RPMI7951 (cell line): ENCODE measurements at places on chromosomes 7 and 10. TPM values are rescaled to one million over a fixed set of nuclear protein-coding genes. Genes with fewer than 3 reads are reported as not detected.

CADPS2 gene
- 1.4 and 1.5 TPM in 2 replicates for total RNA-seq

TMEM213 gene
- not detected in 2 replicates for total RNA-seq

CALCR gene
- total RNA-seq, result not detected in 2 replicates

ACTL6B gene
- not detected in 2 replicates for total RNA-seq

GJD4 gene
- not detected in 2 replicates for total RNA-seq

HOXA2 gene
- 0.84 and 1.1 TPM in 2 replicates for total RNA-seq

ITGB8 gene
- 18.9 and 19.7 TPM in 2 replicates for total RNA-seq

ANXA8 gene
- total RNA-seq, result 0.12 and 0.29 TPM in 2 replicates

ZNF800 gene
- 13.2 and 22.7 TPM in 2 replicates for total RNA-seq

PRSS1 gene
- total RNA-seq, result not detected in 2 replicates

BTBD16 gene
- not detected in 2 replicates for total RNA-seq

GPRIN2 gene
- total RNA-seq, result not detected in 2 replicates

FAM13C gene
- 3.4 and 4.1 TPM in 2 replicates for total RNA-seq

AOC1 gene
- not detected in 2 replicates for total RNA-seq

LIPM gene
- total RNA-seq, result not detected in 2 replicates

SEPTIN7 gene
- 485 and 650 TPM in 2 replicates for total RNA-seq

ODAD2 gene
- not detected in 2 replicates for total RNA-seq

MYL10 gene
- total RNA-seq, result 0.20 TPM in 1 of 2 replicates, not detected in the other

POM121C gene
- total RNA-seq, result 8.2 and 8.3 TPM in 2 replicates

MSMB gene
- not detected in 2 replicates for total RNA-seq

LFNG gene
- total RNA-seq, result 19.1 and 28.5 TPM in 2 replicates

GPR37 gene
- 0.20 and 0.24 TPM in 2 replicates for total RNA-seq

SORBS1 gene
- 1.4 and 2.1 TPM in 2 replicates for total RNA-seq

MIOS gene
- 32.7 and 33.5 TPM in 2 replicates for total RNA-seq

SLIT1 gene
- total RNA-seq, result 0.12 and 0.29 TPM in 2 replicates

DOCK1 gene
- total RNA-seq, result 15.7 and 17.4 TPM in 2 replicates

FGFR2 gene
- 0.39 and 0.60 TPM in 2 replicates for total RNA-seq

SPDYE11 gene
- total RNA-seq, result not detected in 2 replicates

CEP55 gene
- 102 and 132 TPM in 2 replicates for total RNA-seq

TCAF2 gene
- 3.6 and 4.2 TPM in 2 replicates for total RNA-seq

GIMAP6 gene
- total RNA-seq, result 0.48 TPM in 1 of 2 replicates, not detected in the other

ZNF425 gene
- 0.48 and 1.3 TPM in 2 replicates for total RNA-seq

NOM1 gene
- 11.8 and 18.1 TPM in 2 replicates for total RNA-seq

GIMAP7 gene
- not detected in 2 replicates for total RNA-seq

PLAU gene
- total RNA-seq, result 173 and 188 TPM in 2 replicates

NODAL gene
- total RNA-seq, result not detected in 2 replicates

ECD gene
- total RNA-seq, result 21.8 and 29.8 TPM in 2 replicates

SVIL gene
- 23.4 and 23.7 TPM in 2 replicates for total RNA-seq
